Neural progenitor cell (in vitro differentiated cells): ENCODE measurements at places on chromosomes 13 and 19.

DNA sequence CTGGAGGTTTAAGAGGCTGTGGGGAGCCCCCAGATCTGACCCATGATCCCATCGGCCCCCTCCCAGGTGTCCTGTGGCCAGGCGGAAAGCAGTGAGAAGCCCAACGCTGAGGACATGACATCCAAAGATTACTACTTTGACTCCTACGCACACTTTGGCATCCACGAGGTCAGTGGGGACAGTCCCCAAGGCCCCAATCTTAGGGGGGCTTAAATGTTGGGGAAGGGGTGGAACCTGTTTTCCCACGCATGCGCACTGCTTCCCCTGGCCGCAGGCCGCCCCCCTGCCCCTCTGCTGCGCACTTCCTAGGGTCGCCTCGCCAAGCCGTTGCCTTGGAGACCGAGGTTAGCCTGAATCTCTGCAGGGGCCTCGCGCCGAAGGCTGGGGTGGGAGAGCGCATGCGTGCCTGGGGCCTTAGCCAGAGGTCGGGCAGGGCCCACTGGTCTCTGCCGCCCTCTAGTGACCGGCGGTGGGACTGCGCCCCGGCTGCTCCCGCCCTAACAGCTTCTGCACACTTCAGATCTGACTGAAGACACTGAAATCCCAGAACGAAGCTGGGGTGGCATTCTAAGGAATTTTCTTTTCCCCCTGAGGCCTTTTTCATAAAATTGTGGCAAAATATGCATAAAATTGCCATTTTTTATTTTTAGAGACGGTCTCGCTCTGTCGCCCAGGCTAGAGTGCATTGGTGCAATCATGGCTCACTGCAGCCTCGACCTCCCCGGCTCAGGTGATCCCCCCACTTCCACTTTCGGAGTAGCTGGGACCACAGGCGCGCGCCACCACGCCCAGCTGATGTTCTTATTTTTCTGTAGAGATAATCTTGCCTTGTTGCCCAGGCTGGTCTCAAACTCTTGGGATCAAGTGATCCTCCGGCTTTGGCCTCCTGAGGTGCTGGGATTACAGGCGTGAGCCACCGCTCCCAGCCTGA lies 3.6 kb downstream of the PRMT1 start:
- DNase-seq, result peak; percentile 99

GRCh38 chr19:35168196-35168595 lies 13.7 kb downstream of the FXYD5 start:
- DNase-seq, result no peak

- no peak for DNase-seq
These were observed 345.8 kb downstream of the KLF5 start for GRCh38 chr13:73404581-73404980.

- peak; percentile 23 for DNase-seq
These were observed 112.3 kb downstream of the GADD45B start for GRCh38 chr19:2588081-2588777.

DNA sequence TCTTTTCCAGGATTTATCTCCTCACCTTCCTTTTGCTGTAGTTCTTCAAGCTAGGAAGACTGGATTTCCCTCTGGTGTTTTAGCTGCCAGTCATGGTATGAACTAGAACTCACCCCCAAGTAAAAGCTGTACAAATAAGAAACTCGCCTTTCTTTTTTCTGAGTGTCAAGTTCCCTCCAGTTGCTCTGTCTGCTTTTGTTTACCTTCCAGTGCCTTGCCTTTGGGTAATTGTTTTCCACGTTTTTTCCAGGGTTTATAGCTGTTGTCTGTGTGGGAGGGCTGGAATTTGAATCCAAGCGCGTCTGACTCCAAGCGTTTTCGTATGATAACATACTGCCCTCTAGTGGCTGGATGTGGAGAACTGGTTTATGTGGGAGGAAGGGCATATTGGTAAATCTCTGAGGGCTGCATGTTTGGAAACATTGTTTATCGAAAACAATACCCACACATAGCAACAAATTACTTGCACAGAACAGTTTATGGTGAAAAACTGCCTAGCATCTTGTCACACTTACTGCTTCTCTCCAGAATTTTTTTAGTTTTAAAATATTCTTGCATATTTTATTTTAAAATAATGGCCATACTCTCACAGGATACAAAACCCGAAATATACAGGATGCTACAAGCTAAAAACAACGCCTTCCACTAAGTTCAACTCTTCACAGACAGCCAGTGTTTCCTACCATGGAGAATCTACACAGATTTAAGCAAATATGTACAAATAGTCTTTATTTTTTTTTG lies 19.2 kb downstream of the RCN3 start:
- DNase-seq, result peak; percentile 95

GRCh38 chr13:29498426-29499040 lies 97.0 kb downstream of the SLC7A1 start:
- DNase-seq, result no peak

GRCh38 chr13:60268203-60268555 lies 104.5 kb upstream of the DIAPH3 start:
- no peak for DNase-seq

GRCh38 chr19:3708207-3708931 lies at the start of gene TJP3:
TJP3 (plus strand) TSS chr19:3708384; CDS start chr19:3728433, 20,049 bp downstream.
- DNase-seq, result no peak

DNA sequence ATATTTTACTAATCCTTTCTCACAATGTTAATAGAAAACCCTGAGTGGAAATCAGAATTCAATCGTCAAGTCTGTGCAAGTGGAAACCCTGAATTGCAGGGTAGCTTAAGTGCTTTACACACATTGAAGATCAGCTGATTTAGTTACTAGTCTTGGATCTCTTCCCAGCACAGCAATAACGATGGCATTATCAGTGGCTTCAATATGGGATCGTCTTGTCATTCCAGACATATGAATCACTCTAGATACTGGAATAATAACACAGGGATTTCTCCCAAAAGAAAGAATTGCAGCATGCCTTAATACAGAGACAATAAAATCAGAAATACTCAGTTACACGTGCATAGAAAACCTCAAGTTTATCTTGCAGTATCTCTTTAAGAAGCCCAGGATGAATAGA lies 12.6 kb upstream of the METTL21C start:
- no peak for DNase-seq

DNA sequence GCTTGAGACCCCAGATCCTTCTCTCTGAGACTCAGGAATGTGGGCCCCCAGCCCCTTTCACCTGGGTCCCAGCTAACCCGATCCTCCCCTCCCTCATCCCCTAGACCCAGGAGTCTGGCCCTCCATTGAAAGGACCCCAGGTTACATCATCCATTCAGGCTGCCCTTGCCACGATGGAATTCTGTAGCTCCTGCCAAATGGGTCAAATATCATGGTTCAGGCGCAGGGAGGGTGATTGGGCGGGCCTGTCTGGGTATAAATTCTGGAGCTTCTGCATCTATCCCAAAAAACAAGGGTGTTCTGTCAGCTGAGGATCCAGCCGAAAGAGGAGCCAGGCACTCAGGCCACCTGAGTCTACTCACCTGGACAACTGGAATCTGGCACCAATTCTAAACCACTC lies 463 bp downstream of the FGF21 start:
- no peak for DNase-seq

- DNase-seq, result no peak
These were observed 131.8 kb upstream of the WASF3 start for GRCh38 chr13:26425443-26426358.

DNA sequence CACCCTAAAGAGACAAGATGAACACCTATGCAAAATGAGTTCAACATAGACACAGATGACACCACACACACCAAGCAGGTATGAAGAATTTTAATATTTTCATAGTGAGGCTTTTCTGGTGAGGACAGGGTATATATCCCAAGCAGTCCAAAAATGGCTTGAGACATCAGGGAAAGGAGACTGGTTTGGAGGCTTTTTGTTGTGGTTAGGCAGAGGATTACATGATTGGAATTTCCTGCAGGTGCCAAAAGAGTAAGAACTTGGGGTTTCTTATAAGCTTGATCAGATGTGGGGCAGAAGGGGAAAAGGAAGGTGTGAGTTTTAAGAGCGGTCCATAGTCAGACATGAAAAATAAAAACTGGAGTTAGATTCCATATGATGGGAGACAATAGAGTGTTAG lies 420.8 kb upstream of the SLITRK1 start:
- DNase-seq, result no peak

DNA sequence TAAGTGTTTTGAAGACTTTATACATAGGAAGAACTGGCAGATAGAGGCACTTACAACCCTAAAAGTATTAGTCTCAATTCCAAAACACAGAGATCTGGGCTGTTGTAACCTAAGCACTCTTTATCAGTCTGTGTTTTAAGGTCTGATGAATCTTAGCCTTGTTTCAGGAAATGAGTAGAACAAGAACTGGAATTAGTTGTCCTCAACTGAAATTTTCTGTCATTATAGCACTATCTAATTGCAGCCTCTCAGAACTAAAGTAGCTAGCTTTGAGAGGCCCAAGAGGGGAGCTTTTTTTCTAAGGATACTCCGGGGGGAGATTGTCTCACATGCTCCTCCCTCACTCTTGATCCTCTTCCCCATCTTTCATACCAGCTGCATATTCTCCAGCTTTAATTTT lies 13.1 kb downstream of the HNRNPM start:
- no peak for DNase-seq

DNA sequence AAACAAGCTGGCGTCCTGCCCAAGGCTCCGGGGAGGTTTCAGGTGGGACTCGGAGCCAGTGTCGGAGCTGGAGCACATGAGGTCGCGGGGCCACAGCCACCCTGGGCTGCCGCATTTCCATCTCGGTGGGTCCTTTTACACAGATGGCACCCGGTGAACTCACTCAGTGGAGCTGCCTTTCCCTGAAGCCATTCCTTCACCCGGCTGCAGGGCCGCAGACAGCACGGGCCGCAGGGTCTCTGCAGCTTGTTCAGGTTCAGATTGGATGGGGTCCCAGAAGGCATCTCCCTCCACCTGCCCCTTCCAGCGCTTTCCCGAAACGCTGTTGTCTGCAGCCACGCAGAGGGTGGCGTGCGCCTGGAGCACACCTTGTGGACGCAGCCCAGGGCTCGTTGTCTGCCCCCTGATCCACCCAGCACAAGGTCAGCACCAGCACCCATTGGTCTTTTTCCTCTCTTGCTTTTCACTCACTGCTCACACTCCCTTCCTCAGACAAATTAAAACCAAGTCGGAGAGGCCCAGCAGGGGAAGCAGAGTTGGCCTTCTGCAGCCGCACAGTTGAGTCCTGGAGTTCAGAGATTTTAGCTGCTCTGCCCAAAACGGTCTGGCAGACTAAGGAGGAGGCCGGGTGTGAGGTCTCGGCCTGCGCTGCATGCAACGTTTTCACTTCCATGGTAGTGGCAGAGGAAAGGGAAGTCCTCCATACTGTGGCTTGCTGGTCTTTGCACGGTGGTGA lies 18.1 kb downstream of the MCF2L start:
- DNase-seq, result no peak

- DNase-seq, result no peak
These were observed 2.6 kb downstream of the MRPL54 start for GRCh38 chr19:3765121-3765520.

DNA sequence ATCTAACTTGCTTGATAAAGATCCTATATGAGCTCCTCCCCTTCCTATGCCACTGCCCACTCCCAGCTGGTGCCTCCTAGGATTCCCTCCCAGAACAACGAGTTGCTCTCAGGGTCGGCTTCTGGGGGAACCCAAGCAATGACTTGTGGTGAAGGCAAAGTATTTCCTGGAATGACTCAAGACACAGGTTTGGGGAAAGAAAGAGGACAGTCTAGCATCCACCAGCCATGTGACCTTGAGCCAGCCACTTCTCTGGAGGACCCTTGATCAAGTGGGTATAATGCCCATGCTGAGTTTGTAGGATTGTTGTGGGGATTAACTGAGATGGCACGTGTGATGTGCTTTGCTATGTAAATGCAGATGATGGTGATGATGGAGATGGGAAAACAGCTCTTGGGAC lies 33.0 kb downstream of the MBD3L2B start:
- DNase-seq, result no peak

- DNase-seq, result peak; percentile 91
These were observed at the start of gene HOMER3 for GRCh38 chr19:18940769-18941627. HOMER3 (minus strand) TSS chr19:18941217; CDS start chr19:18938982, 2,235 bp downstream.

GRCh38 chr13:37209621-37210580 lies 104.4 kb upstream of the CSNK1A1L start:
- DNase-seq, result no peak

DNA sequence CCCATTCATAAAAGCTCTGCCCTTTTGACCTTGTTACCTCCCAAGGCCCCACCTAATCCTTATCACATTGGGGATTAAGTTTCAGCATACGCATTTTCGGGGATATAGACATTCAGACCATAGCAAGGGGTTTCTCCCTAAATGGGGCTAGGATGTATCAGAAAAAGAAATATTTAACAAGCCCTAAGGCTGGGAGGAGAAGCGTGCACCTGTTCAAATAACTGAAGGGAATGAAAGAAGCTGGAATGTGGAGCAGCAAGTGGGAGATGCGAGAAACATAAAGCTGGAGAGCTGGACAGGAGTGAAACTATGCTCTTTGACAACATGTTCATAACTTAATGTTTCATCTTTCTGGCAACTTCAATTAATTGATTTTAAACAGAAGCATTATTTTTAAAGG lies 811.8 kb upstream of the GPC6 start:
- DNase-seq, result no peak

DNA sequence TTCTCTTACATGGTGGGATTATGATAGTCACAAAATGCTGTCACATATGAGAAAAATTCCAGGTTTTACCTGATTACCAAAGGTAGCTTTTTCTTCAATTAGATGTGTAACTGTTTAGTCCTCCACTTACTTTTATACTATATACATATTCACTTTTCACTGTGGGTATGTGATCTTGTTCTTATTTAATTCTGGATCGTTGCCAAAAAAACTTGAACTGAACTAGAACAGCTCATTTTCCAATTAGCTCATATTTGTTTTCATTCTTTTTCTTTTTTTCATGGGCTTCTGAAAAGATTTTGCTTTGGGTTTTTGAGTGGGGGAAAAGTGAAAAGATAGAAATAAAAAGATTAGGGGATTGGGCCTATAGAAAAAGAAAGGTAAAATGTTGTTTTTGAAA lies 291.9 kb downstream of the NDFIP2 start:
- DNase-seq, result no peak

DNA sequence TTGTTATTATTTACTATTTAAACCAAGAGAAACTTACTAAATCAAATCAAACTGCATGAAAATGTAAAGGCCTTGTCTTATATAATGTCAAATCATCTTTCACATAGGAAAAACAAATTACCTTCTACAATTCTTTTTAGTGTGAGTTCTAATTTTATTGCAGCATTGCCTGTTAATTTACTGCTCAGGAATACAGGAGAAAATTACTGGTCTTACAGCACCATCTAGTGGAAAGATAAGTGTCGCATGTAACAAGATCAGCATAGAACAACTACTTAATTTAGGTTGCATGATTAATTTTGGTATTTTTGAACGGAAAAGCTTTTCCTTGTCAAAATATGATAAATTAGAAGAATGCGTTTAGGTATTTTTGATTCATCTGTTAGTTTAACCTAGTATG lies 502.7 kb downstream of the UQCRFS1 start:
- peak; percentile 73 for DNase-seq

GRCh38 chr13:24500977-24501376 lies 11.6 kb downstream of the PARP4 start:
- DNase-seq, result no peak

- DNase-seq, result no peak
These were observed 19.3 kb downstream of the PLD3 start for GRCh38 chr19:40367577-40368434.

- no peak for DNase-seq
These were observed 4.0 kb downstream of the SPPL2B start for GRCh38 chr19:2332341-2333026.

- DNase-seq, result peak; percentile 29
These were observed 990 bp downstream of the MYO9B start for GRCh38 chr19:17076543-17076991.
